ENCODE measurements at places on chromosomes 11 and 22. TPM values are rescaled to one million over a fixed set of nuclear protein-coding genes. Genes with fewer than 3 reads are reported as not detected.

The TYMP gene
- total RNA-seq = 164 TPM

The ARHGAP8 gene
- 2.3 TPM for total RNA-seq

The MAJIN gene
- total RNA-seq = not detected

The SFI1 gene
- 332 TPM for total RNA-seq

The YIF1A gene
- total RNA-seq = 62.7 TPM

The CDC42EP1 gene
- total RNA-seq = 1.9 TPM

The OR52E8 gene
- total RNA-seq = not detected

The C11orf97 gene
- total RNA-seq = not detected

The GGTLC3 gene
- not detected for total RNA-seq

The UBQLNL gene
- total RNA-seq = 0.17 TPM

The SULT4A1 gene
- total RNA-seq = not detected

The SMTNL1 gene
- total RNA-seq = not detected

The SMIM35 gene
- total RNA-seq = not detected

The ZNRD2 gene
- 55.8 TPM for total RNA-seq

The ENTHD1 gene
- total RNA-seq = not detected

The OR5A1 gene
- total RNA-seq = not detected

The OR52I1 gene
- not detected for total RNA-seq

The PRR33 gene
- total RNA-seq = not detected

The EMID1 gene
- total RNA-seq = 0.71 TPM

The GAL gene
- total RNA-seq = 1.1 TPM

The NELL1 gene
- total RNA-seq = not detected

The APIP gene
- total RNA-seq = 28.4 TPM

The ASPHD2 gene
- total RNA-seq = 8.5 TPM

The HTR3A gene
- not detected for total RNA-seq

The SLC22A6 gene
- not detected for total RNA-seq

The MN1 gene
- total RNA-seq = 2.5 TPM

The MOV10L1 gene
- total RNA-seq = not detected

The MRGPRE gene
- not detected for total RNA-seq

The MEI1 gene
- 82.7 TPM for total RNA-seq

All from natural killer cell treated with Interleukin-12 subunit alpha and Interleukin-12 subunit beta and Interleukin-15 and Interleukin-18, amount 100 ng/mL, for 72 hours (primary cell).